ENCODE measurements at places on chromosomes 6 and 20. TPM values are rescaled to one million over a fixed set of nuclear protein-coding genes. Genes with fewer than 3 reads are reported as not detected.
A peak's percentile ranks its signal among the peaks of the same experiment; 100 is the strongest.

FAM217B gene
- total RNA-seq: 1.3 TPM

PRDM1 gene
- total RNA-seq: 1.0 TPM

CST4 gene
- not detected for total RNA-seq

BEND3 gene
- total RNA-seq: 2.0 TPM

DNA sequence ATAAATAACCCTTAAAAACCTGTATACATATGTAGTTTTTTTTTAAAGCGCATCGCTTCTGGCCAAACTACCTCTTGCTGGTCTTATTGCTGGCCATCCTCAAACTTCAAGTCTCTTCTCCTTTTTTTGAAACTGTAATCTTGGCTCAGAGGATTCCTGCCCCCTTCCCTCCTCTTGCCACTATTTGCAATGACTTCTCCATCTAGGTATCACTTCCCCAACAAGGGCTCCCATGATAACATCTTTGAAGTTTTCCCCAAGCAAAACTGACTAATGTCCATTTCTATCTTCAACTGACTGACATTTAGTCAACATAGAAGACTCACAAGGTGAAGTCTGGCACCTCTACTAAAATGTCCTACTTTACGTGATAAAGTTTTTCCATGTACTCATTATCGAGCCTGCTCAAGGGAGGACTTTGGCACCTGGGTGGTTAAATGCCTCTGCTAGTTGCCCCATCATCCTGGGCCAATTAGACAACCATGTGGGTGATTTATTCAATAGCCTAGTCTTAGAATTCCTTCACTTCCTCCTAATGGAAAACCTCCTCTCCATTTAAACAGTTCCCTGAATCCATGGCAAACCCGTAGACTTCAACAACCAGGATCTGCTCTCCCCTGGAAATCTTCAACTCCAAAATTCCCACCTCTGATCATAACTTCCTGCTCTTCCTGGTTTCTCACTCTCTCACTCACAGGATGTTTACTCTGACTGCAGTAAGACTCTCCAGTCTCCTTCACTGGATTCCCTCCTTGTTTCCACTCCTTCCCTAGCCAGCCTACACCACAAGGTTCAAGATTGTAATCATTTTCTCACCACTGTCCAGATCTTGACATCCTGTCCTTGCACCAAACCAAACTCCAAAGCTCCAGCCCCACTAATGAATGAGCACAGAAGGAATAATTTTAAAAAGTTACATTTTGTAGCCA, 9.4 kb upstream of the PLAGL1 start:
- H3K36me3 ChIP-seq: no peaks in the 10 kb centered on the region
- DNase-seq: no peak
- no peaks in the 10 kb centered on the region for H3K4me1 ChIP-seq
- H3K4me3 ChIP-seq: no peak overlapping the region
- H3K27me3 ChIP-seq: no peaks in the 10 kb centered on the region

DNA sequence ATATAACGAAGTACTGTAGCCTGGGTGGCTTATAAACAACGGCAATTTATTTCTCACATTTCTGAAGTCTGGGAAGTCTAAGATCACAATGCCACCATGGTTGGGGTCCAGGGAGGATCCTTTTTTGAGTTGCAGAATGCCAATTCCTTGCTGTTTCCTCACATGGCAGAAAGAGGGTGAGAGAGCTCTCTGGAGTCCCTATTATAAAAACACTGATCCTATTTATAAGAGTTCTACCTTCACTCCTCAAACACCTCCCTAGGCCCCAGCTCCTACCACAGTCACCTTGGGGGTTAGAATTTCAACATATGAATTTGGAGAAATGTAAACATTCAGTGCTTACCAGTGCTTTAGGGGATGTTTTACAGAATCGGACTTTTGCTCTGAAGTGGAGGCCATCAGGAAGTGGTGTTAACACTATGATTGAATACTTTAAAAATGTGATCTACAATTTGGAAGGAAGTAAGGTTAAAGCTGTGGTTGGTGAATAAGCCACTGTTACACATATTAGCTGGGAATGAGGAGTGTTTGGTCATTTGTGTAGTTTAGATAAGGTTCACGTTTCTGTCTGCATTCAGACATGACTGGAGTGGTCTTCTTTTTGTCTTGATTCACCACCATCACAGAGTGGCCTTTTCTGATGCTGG, 79.9 kb upstream of the SPTLC3 start:
- H3K27me3 ChIP-seq: no peaks in the 10 kb centered on the region
- no peaks in the 10 kb centered on the region for H3K36me3 ChIP-seq
- DNase-seq: no peak
- no peaks in the 10 kb centered on the region for H3K4me1 ChIP-seq

DNA sequence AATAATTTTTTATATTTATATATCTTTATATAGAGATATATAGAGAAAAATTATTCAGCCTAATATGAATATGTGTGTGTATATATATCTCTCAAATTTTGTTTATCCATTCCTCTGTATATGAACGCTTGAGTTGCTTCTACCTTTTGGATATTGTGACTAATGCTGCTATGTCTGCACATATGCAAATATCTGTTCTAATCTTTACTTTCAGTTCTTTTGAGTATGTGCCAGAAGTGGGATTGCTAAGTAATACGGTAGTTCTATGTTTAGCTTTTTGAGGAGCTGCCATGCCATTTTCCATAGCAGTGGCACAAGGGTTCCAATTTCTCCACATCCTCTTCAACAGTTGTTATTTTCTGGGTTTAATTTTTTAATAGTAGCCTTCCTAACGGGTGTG, 72.8 kb upstream of the CEP85L start:
- no peak overlapping the region for H3K4me3 ChIP-seq
- DNase-seq: no peak
- no peak overlapping the region for H3K27ac ChIP-seq
- no peaks in the 10 kb centered on the region for H3K27me3 ChIP-seq

DNA sequence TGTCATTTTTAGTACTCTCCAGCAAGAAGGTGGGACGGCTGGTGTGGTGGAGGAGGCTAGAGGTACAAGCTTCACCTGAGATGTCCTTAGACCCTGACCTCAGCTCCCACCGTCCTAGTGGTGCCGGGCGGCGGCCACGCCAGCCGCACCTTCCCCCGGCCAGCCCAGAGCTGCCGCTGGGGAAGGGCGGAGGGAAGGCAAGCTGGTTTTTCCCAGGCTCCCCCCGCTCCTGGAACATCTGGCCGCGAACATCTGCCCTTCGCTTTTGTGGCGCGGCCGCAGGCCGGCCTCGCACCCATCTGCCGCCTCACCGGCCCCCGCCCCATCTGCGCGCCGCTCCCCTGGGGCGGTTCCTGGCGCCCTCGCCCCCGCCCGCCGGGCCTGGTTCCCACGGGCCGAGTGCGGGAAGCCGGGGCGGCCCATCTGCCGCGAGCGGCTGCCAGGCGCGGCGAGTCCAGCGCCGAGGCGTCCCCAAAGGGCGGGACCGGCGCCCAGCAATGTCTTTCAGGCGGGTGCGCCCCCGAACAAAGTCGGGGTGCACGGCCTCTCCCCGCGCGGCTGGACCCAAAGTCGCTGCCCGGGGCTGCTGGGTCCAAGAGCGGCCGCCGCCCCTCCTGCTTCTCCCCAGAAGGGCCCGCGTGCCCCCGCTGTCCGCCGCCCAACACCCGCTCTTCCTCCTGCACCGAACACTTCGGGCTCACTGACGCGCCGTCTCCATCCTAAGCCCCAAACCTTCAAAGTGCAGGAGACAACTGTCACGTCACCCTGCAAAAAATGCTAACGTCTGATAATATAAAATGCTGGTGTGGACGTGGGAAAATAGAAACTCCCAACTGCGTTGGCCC, 17.3 kb upstream of the ID1 start:
- peak overlapping the region; percentile 43 for H3K27ac ChIP-seq
- H3K4me1 ChIP-seq: no peaks in the 10 kb centered on the region
- peak overlapping the region; percentile 39 for H3K4me3 ChIP-seq
- DNase-seq: peak; percentile 65
- H3K27me3 ChIP-seq: no peaks in the 10 kb centered on the region

- H3K27ac ChIP-seq: no peak overlapping the region
- no peaks in the 10 kb centered on the region for H3K36me3 ChIP-seq
- DNase-seq: no peak
- H3K4me1 ChIP-seq: no peaks in the 10 kb centered on the region
- H3K4me3 ChIP-seq: no peak overlapping the region
- H3K27me3 ChIP-seq: no peaks in the 10 kb centered on the region
Observed at GRCh38 chr6:79842376-79843040, 104.8 kb downstream of the ELOVL4 start.

- DNase-seq: no peak
- no peak overlapping the region for H3K4me3 ChIP-seq
- no peaks in the 10 kb centered on the region for H3K27me3 ChIP-seq
- H3K36me3 ChIP-seq: no peaks in the 10 kb centered on the region
- H3K4me1 ChIP-seq: no peaks in the 10 kb centered on the region
- no peak overlapping the region for H3K27ac ChIP-seq
Observed at GRCh38 chr6:87946669-87947068, 101.0 kb upstream of the SPACA1 start.

DNA sequence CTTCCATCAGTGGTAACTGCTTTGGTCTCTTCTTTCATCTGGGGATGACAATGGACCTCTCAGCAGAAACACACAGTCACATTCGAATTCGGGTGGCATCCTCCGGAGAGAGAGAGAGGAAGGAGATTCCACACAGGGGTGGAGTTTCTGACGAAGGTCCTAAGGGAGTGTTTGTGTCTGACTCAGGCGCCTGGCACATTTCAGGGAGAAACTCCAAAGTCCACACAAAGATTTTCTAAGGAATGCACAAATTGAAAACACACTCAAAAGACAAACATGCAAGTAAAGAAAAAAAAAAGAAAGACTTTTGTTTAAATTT, 6.1 kb downstream of the EDN1 start:
- no peaks in the 10 kb centered on the region for H3K36me3 ChIP-seq
- no peak overlapping the region for H3K4me3 ChIP-seq
- H3K27me3 ChIP-seq: no peaks in the 10 kb centered on the region
- DNase-seq: no peak
- no peak overlapping the region for H3K27ac ChIP-seq

- H3K36me3 ChIP-seq: no peaks in the 10 kb centered on the region
- H3K27ac ChIP-seq: no peak overlapping the region
- H3K27me3 ChIP-seq: no peaks in the 10 kb centered on the region
- no peak overlapping the region for H3K4me3 ChIP-seq
- no peaks in the 10 kb centered on the region for H3K4me1 ChIP-seq
Observed at GRCh38 chr6:87772597-87773530, 70.8 kb upstream of the AKIRIN2 start.

DNA sequence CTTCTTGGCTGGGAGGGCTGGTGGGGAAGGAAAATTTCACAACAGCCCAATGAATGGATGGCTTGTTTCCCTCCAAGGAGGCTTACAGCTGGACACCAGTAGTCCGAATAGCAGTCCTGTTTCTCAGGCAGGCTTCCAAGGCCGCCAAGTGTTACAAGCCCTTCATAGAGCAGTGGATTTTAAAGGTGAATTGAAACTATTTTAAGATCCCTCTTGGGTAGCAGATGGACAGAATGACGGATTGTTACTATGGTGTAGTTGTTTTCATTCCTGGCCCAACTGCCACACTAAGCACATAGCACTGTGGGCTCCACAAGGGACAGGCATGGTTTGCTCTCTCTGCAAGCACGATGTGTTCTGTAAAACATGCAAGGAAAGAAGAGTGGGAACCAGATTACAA, 203.3 kb upstream of the TAB2 start:
- no peak overlapping the region for H3K27ac ChIP-seq
- no peaks in the 10 kb centered on the region for H3K4me1 ChIP-seq
- H3K4me3 ChIP-seq: no peak overlapping the region
- H3K36me3 ChIP-seq: no peaks in the 10 kb centered on the region
- no peak for DNase-seq

- peaks cover 24% of the 10 kb centered on the region for H3K27me3 ChIP-seq
- H3K27ac ChIP-seq: no peak overlapping the region
- no peak for DNase-seq
- no peak overlapping the region for H3K4me3 ChIP-seq
- no peaks in the 10 kb centered on the region for H3K4me1 ChIP-seq
Observed at GRCh38 chr6:1597924-1598323, 11.8 kb upstream of the FOXC1 start.

DNA sequence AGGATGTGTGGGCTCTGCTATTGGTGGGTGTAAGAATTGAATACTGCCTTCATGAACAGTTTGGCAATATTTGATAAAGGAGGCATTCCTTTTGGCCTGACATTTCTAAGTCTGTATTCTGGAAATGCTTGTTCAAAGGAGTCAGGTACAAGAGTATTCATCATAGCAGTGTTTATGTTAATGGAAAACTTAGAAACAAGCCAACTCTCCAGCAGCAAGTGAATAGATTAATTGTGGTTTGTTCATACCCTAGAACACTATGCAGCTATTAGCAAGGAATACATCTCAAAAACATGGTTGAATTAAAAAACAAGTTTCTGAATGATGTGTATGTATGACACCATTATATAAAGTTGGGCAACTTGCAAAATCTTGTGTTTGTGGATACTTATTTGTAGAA, 195.8 kb downstream of the ZFAND3 start:
- no peak overlapping the region for H3K27ac ChIP-seq
- H3K36me3 ChIP-seq: no peaks in the 10 kb centered on the region
- DNase-seq: no peak
- no peaks in the 10 kb centered on the region for H3K27me3 ChIP-seq
- H3K4me1 ChIP-seq: peaks cover 6% of the 10 kb centered on the region

DNA sequence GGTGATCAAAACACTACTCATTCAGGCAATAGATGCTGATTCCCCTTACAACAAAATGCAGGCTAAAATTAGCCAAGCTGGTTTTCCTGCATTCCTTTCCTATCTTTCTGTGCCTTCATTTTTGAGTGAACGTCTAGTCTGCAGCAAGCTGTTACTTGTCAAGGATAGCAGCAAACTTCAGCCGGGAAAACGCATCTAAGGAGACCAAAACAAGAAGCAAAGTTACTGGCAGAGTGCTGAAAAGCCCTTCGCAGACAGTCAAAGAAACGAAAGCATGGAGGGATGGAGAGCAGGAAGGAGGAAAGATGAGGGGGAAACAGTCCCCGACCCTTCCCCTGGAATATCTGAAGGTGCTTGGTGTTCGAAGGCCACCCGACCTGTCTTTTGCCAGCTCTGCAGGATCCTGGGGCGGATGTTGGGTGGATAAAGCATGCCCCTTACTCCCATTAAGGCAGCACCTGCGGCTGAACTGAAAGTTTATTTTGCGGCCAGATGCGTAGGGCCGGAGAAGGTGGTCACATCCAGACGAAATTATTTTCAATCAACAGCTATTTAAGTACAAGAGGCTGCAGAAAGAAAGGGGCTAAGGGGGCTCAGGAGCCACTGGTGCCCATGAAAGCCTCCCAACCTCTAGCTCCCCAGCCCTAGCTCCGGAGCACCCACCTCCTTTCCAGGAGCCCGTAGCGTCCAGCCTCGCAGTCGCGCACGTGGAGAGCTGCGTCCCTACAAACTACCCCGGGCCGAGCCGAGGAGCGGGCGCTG, 538 bp downstream of the FERMT1 start:
- H3K4me1 ChIP-seq: no peaks in the 10 kb centered on the region
- DNase-seq: no peak
- peak overlapping the region; percentile 45 for H3K4me3 ChIP-seq
- H3K27me3 ChIP-seq: no peaks in the 10 kb centered on the region

- no peaks in the 10 kb centered on the region for H3K36me3 ChIP-seq
- H3K27ac ChIP-seq: no peak overlapping the region
- no peak overlapping the region for H3K4me3 ChIP-seq
- H3K4me1 ChIP-seq: no peaks in the 10 kb centered on the region
Observed at GRCh38 chr6:130740308-130740707, 86.9 kb upstream of the SMLR1 start.

Data from right lobe of liver (tissue), 6 donors.